ENCODE measurements at places on chromosomes 3 and 15. TPM values are rescaled to one million over a fixed set of nuclear protein-coding genes. Genes with fewer than 3 reads are reported as not detected.
A peak's percentile ranks its signal among the peaks of the same experiment; 100 is the strongest.

GRCh38 chr3:39106281-39106811 is 1.1 kb downstream of the GORASP1 start:
- no peak for DNase-seq

WNT5A gene
- total RNA-seq: 4.2 TPM

DNA sequence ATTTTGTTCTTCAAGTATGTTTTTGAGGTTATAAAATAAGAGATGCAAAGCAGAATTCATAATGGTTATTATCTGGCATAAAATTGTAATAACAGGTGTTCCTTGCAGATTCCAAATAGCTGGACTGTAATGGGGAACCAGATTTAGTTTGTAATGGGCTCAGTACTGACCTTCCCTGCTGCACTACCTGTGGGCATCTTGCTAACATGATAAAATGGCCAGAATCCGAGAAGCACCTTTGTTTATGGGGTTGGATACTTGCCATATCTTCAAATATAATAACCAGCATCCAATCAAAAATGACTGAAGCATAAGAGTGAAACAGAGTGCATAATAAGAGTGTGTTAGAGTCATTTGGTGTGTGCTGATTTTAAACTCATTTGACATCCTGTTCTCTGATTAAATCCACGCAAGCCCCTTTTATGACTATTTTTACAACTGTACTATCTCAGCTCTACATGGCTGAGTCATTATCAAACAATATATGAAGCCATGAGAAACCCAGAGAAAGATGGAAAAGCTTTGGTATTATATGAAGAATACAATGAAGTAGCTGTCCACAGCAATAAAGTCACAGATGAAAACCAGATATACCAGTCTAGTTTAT is 292.4 kb downstream of the CNTN4 start:
- no peak for DNase-seq

- DNase-seq: no peak
Observed at GRCh38 chr3:115470254-115470653, 153.1 kb upstream of the GAP43 start.

GRCh38 chr3:37662785-37663184 is 198.9 kb upstream of the CTDSPL start:
- no peak for DNase-seq

DNA sequence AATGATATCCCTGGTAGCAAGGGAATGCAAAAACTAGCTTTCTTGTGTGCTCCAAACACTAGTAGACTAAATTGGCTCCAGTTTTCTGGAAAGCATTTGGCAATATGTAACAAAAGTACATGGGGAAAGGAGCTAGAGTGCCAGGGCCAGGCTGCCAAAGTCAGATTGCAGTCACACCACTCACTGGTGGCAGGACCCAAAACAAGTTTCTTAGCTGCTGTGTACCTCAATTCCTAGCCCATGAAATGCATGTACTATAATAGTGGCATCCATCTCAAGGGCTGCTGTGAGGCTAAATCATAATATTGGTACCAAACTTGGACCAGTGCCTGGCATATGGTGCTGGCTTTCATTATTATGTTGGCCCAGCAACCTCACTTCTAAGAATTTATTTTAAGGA is 49.3 kb downstream of the CLDN18 start:
- DNase-seq: peak; percentile 55

DNA sequence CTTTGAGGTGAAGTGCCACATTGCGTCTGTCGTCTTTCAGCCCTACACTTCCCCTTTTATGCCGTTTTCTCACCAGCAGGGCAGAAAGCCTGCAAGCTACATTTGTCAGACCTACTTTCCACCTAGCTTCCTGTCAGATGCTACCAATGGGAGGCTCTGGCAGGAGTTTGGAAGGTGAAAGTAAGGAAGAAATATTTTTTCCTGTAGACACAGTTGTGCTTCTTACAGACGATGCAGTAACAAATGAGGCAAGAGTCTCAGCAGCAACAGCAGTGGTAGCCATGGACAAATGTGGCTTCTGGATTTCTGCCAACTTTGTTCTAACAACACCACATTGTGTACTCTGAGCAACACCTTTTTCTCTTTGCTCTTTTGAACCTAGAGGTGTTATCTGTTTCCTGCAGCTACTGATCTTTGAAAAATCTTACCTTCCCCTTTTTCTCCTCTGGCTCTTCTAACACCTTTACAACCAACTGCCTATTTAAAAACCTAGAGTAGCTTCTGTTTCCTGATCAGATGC is 70.6 kb upstream of the STT3B start:
- DNase-seq: no peak

STAC gene
- total RNA-seq: 0.69 TPM

ADAMTS17 gene
- total RNA-seq: 2.9 TPM

DNA sequence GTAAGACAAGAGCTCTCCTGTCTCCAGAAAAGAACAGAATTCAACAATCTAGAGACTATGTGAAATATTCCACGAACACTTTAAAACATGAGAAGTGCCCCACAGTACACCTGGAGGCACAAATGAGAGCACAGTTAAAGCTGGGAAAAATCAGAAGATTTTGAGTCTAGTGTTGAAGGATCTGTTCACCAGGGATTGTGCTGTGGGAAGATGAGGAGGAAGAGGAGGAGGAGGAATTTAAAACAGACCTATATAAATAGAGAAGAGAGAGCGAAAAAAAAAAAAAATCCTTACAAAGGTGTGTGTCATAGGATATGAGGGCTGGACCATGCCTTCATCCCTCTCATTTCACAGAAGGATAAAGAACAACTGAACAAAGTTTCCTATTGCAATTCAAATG is 361.0 kb upstream of the SEMA6D start:
- DNase-seq: no peak

GRCh38 chr3:16801223-16801622 is 83.5 kb upstream of the PLCL2 start:
- no peak for DNase-seq

- no peak for DNase-seq
Observed at GRCh38 chr3:167662919-167663400, 9.2 kb upstream of the WDR49 start.

DNA sequence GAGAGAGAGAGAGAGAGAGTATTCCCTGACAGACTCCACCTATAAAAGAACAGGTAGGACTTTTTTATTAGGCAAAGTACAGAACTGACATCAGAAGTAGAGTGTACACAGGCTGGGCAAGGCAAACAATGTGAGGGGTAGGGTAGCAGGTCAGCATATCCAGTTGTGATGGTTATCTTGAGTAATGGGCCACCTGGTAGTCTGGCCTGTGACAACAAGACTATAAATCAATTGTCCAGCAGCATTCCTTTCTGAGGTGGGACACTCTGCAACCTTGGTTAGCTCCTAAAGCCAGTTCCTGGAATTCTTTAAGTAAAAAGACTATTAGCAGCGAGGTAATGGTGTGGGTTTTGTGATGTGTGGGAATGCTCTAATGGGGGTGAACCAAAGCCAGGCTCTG is 14.9 kb upstream of the TMCC1 start:
- DNase-seq: no peak
